ENCODE measurements at places on chromosomes 16 and 17.

DNA sequence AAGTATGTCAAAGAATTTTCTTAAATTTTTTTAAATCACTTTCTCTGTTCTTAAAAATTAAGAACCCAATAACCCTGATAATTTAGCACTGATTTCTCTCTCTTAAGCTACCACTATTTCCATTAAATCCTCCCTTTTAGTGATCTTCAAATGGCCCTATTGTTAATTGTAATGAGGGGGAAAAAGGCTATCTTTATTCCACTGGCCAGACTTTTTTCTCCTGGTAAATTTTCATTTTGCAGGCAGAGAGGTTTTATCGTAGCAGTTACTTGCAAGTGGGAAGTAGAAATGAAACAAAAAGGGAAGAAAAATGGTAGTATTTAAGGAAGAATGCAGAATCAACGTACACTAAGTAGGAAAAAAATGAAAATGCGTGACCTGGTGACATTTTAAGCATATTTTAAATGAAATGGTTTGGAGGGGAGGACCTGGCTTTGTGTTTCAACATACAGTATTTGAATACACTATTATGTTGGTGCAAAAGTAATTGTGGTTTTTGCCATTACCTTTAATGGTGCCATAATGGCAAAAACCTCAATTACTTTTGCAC lies 224.9 kb downstream of the TANC2 start:
- H3K27ac ChIP-seq, result no peak overlapping the region
- no peaks in the 10 kb centered on the region for H3K27me3 ChIP-seq
- no peaks in the 10 kb centered on the region for H3K4me1 ChIP-seq
- DNase-seq, result no peak
- H3K36me3 ChIP-seq, result no peaks in the 10 kb centered on the region
- H3K4me3 ChIP-seq, result no peak overlapping the region

GRCh38 chr16:1745900-1746692 lies 25.2 kb downstream of the NME3 start:
- no peaks in the 10 kb centered on the region for H3K4me1 ChIP-seq
- H3K4me3 ChIP-seq, result no peak overlapping the region
- H3K36me3 ChIP-seq, result peaks cover 16% of the 10 kb centered on the region
- H3K27ac ChIP-seq, result no peak overlapping the region
- DNase-seq, result no peak

DNA sequence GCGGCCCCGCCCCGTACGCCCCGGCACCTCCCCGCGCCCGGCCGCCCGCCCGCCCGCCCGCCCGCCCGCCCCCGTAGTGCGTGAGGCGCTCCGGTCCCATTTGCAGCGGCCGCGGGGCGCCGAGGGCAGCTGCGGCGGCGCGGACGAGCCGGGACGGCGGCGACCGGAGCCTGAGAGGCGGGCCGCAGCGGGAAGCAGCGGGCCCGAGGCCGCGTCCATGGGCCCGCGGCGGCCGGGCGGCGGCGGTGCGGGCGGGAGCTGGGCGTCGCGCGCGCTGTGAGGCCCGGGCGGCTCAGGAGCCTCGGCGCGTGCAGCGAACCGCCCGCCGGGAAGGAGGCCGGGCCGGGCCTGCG lies at the start of gene MPRIP:
Gene MPRIP, plus strand, starts transcription at position 74 of the 353 bp plus-strand sequence. CDS start 392 bp downstream, outside the sequence.
- peaks cover 48% of the 10 kb centered on the region for H3K4me1 ChIP-seq
- H3K27me3 ChIP-seq, result no peaks in the 10 kb centered on the region

- H3K27me3 ChIP-seq, result no peaks in the 10 kb centered on the region
- no peaks in the 10 kb centered on the region for H3K36me3 ChIP-seq
- no peak for DNase-seq
These were observed 10.3 kb downstream of the SLC47A2 start for GRCh38 chr17:19705771-19706770.

GRCh38 chr17:7147772-7148171 lies 31.4 kb downstream of the ASGR1 start:
- H3K4me3 ChIP-seq, result no peak overlapping the region
- no peaks in the 10 kb centered on the region for H3K4me1 ChIP-seq
- no peaks in the 10 kb centered on the region for H3K27me3 ChIP-seq
- no peak for DNase-seq

Data from CD8-positive, alpha-beta memory T cell (primary cell).